Effector CD4-positive, alpha-beta T cell (primary cell): ENCODE measurements at places on chromosomes 3 and 15.

- no peak for DNase-seq
These were observed 92.1 kb downstream of the ASB7 start for GRCh38 chr15:100694381-100695021.

DNA sequence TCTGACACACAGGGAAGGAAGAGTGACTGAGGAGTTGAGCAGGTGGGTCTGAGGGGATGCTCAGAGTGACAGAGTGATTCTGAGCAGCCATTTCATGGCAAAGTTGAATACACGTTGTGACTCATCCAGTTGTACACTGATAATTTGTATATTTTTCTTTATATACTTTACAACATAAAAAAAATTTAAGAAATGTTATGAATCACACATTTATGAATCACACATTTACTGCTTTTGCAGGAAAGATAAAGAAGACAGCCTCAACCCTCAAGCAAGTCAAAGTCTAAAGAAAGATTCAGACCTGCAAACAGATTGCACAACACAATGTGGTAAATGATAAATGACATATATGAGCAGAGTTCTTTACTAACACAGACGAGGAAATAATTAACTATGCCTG lies 21.0 kb upstream of the CHMP2B start:
- no peak for DNase-seq

- no peak for DNase-seq
These were observed 258.5 kb downstream of the ROBO2 start for GRCh38 chr3:77298417-77298816.

DNA sequence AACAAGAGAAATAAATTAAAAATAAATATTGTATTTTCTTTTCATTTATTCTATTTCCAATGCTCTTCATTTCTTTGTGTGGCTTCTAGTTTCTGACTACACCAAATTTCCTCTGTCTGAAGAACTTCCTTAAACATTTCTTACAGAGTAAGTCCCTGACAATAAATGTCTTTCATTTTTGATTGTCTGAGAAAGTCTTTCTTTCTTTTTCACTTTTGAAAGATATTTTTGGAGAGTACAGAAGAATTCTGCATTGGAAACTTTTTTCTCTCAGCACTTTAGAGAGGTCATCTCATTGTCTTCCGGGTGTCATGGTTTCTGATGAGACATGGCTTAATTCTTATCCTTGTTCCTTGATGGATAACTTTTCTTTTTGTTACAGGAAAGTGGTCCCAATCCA lies 119.6 kb downstream of the MOBP start:
- DNase-seq: no peak

- DNase-seq: peak; percentile 21
These were observed 143.4 kb upstream of the RASGRP1 start for GRCh38 chr15:38707802-38708671.

GRCh38 chr3:124395162-124395561 lies 335.1 kb upstream of the UMPS start:
- DNase-seq: no peak
